Mesothelial cell of epicardium (in vitro differentiated cells): ENCODE measurements at places on chromosomes 3 and 15.

DNA sequence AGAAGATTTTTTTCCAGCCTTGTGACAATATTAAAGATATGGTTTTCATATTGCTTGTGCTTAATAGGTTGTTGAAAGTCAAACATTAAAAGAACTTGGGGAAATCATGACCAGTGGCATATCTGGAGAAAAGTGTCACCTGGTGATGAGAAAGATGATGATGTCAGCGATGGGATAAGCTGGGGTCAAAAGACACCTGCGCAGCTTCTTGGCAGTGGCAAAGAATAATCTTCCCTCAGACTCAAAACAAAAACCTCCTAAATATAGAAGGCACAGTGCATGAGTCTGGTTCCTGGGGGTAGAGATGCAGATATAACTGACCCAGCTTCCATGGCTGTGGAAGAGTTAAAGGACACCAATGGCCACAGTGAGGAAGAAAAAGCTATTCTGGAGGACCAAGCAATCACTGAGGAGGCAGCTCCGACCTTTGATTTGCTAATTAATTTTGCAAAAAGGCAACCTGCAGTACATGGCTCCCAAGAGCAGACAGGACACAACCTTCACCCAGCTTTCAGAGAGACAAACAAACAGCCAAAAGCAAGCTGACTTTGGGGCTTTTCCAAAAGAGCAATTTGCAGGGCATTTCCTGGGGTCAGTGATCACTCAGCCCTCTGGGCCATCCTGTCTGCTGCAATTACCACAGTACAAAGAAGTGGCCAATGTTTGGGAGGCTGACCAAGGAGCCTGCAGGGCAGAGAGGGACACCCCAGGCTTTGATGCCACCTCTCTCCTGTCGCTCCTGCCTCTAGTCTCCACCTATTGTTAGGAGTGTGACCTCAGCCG is 17.6 kb upstream of the SEMA5B start:
- no peak for DNase-seq

GRCh38 chr3:45132568-45133211 is 13.5 kb downstream of the CDCP1 start:
- no peak for DNase-seq

DNA sequence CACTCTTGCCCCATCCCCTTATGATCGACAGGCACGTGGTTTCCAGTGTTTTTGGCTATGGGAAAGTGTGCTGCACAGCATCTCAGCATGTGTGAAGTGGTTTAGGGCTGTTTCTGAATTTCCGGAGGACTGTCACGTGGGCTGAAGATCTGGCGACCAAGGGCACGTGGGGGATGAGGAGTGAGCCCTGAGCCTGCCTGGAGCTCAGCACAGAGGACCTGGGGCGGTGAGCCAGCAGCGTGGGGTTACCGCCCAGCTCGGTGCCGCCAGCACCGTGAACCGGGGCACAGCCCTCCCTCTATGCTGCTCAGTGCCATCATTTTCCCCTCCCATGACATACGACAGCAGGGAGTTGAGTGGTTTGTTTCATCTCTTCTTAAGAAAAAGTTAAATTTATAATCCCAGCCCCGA is 150.2 kb downstream of the DNAJB8 start:
- DNase-seq = peak; percentile 38

GRCh38 chr15:33971811-33972210 is 3.5 kb downstream of the CHRM5 start:
- DNase-seq = no peak

GRCh38 chr3:65344444-65344843 is 656.6 kb upstream of the ADAMTS9 start:
- no peak for DNase-seq

- DNase-seq = no peak
These were observed 16.4 kb downstream of the CCR1 start for GRCh38 chr3:46191730-46192129.

DNA sequence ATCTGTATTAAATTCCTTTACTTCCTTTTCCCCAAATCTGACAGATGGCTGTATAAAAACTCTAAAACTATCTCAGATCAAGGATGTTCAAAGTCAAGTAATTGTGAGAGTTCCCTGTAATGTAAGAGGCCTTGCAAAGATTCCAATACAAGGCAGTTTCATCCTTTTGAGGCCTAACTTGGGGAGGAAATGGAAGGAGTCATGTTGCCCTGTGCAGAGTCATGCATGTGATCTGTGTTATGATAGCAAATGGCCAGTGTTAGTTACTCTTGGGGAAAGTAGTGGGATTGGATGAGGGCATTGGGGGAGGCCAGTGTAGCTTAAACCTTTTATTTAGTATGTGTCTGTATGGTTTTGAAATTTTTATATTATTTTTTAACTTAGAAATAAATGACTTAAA is 23.7 kb upstream of the FBXL22 start:
- DNase-seq = no peak

DNA sequence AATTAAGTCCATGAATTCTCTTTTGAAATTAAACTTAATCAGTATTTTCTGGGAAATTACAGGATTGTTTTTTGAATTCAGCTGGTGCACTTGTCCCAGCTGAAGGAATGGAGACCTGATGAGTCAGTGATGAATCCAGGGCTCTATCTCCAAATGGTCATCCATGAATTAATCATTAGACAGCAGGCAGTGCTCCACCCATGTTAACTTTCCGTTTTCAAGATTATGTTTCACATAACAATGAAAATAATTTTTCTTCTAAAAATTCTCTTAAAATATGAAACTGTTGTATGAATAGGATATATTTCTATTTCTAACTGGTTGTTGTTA is 13.9 kb upstream of the PAQR9 start:
- no peak for DNase-seq

- no peak for DNase-seq
These were observed 73.6 kb upstream of the ACAD9 start for GRCh38 chr3:128805772-128806171.

GRCh38 chr3:113070681-113071113 is 79.9 kb downstream of the GTPBP8 start:
- DNase-seq = no peak

DNA sequence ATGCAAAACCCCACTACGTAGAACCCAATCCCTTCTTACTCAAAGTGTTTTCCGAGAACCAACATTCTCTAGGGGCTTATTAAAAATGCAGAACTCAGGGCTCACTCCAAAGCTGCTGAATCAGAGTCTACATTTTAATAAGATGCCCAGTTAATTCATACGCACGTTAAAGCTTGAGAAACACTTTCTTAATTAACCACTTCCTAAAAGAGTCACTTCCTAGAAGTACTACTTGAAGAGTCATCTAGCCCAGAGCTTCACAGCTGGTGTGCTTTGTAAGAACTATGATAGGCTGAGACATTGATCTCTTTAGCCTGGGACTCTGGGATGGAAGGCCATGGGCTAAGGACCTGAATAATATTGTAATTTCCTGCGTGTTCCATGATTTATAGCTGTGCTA is 9.0 kb downstream of the COL6A5 start:
- no peak for DNase-seq

DNA sequence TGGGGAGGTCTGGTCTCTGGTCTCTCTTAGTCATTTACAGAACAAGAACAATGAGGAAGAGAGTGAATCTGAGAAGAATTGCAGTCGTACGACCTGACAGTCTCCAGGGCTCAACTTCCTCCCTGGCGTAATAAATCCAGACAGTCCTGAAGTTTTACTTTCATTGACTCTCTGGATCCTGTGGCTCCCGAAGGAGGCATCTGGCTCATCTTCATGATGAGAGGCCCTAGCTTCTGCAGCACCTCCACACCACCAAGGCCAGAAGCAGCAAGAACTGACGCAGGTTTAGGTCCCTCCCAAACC is 11.8 kb upstream of the CYFIP1 start:
- DNase-seq = no peak

DNA sequence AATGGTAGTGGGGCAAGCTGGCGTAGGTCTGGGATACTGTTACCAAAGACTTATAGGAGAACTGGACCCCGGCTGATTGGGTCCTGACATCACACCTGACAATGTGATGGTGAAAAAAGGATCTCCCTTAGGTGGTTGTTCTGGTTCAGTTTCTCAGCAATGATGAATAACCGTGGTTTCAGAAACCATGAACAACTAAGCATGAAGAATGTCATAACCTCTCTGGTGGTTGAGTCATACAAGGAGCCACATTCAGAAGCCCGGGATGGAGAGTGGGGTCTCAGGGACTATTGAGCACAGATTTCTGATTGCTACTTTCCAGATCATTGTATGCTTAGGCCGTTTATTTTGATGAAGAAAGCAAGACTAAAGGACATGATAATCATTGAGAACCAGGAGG is 17.4 kb downstream of the GPR160 start:
- no peak for DNase-seq

DNA sequence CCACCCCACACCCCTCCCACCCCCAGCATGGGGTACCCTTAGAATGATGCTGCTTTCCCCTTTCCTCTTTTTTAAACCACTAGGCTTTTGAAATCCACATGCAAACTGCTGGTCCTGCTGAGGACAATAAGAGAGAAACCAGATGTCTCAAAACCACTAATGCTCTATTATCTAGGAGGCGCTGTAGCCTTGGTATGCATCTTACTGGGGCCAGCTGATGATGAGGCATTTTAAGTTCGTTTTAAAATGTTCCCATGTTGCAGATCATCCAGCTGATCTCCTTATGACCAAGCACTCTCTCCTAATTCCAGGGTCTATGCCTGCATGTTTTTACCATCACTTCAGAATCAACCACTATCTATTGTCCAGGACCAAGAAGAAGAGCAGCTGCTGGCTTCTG is 1.3 kb downstream of the NME9 start:
- no peak for DNase-seq

DNA sequence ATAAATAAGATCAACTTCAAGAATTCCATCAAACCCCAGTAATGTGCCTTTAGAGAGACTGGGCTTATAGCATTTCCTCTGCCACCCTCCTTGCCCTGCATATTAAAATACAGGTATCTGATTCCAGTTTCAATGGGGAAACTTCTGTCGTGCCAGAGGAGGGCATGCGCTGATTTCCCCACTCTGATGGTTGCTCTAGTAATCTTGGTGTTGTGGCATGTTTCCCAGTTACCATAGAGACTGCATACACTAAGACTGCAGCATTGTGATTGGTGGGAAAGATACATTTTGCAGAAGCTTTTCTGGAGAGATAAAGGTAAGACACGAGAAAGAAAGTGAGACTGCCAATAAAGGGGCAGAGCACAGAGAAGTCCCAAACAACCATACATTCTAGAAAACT is 225.6 kb downstream of the TIGIT start:
- DNase-seq = no peak

DNA sequence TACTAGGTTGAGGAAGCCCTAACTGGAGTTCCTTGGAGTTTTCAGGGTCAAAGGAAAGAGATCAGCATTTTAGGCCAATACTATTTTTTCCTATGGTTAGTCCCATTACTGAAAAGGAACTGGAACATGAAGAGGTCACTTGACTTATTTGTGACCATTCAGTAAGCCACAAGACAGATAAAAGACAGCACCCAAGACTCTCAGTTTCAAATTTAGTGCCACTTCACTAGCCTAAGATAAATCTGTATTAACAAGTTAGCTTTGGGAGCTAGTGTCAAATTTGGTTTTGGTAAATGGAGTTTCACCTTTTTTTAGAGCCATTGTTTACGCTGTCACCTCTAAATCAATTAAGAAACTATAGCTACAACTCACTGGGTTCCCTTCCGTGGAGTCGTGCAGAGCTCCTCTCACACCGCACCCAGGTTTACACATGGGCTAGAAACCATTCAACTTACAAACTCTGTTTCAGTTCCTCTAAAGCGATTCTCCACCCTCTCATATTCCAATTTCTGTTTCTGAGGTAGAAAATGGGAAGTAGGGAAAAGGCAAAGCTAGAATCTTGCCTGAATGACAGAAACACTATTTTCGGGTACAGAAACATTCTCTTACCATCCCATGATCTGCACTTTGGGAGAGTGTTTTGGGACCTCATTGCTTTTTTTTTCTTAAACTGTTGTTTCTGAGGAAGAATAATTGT is 14.4 kb downstream of the CCDC32 start:
- no peak for DNase-seq

- DNase-seq = no peak
These were observed 111.0 kb upstream of the RAP2B start for GRCh38 chr3:153050978-153051377.

- no peak for DNase-seq
These were observed 35.8 kb downstream of the QTRT2 start for GRCh38 chr3:114092151-114093015.
